ENCODE measurements at places on chromosomes 3 and 15.

DNA sequence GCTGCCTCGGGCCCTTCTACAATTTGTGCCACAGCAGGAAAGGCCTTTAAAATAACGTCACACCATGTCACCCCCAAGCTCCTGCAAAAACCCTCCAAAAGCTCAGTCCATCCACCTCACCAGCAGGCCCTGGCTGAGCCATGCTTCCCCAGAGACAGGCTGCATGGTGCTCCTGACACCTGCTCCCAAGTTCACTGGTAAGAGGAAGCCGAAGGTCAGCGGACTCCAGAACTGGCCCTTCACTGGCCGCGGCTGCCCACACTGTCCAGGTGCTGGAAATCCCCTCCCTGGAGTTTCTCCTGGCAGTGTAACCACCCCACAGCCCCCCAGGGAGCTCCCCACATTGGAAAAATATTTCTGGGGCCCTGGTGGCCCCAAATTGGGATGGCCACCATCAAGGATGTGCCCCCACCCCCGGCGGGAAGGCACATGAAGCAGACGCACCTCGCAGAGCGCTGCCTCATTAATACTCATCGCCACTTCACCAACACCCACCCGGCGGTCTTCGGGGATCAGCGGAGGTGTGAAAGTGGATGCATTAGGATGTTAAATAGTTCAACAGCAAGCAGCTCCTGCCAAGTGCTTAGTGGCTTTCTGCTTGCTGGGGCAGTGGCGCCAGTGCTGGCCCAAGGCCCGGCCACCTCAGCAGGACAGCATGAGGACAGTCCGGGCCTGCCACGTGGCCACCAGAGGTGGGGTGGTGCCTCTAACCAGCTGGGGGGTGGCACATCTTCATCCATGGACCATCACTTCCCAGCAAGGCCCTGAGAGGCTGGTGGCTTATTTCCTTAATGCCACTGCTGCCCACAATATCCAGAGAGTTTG is 146.1 kb upstream of the IQSEC1 start:
- DNase-seq, result peak; percentile 54

- DNase-seq, result no peak
These were observed 39.6 kb upstream of the AKAP13 start for GRCh38 chr15:85340852-85341251.

- DNase-seq, result no peak
These were observed 369.1 kb downstream of the RORA start for GRCh38 chr15:60859996-60860494.

GRCh38 chr3:126931806-126932187 is 51.1 kb upstream of the PLXNA1 start:
- DNase-seq, result no peak

DNA sequence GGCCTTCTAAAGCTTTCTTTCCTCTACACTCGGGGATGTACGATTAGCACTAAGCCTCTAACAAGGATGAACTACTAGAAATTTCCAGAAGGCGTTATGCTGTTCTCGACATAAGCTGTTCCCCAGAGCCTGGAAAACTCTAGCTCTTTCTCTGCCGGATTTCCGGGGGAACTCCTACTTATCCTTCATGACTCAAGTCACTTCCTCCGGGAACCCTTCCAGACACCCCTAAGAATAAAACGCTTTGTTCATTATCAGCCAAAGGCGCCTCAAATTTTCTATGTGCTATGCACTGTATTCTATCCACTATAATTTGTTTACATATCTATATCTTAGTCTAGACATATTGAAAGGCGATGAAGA is 455 bp upstream of the SNAP23 start:
- peak; percentile 73 for DNase-seq

DNA sequence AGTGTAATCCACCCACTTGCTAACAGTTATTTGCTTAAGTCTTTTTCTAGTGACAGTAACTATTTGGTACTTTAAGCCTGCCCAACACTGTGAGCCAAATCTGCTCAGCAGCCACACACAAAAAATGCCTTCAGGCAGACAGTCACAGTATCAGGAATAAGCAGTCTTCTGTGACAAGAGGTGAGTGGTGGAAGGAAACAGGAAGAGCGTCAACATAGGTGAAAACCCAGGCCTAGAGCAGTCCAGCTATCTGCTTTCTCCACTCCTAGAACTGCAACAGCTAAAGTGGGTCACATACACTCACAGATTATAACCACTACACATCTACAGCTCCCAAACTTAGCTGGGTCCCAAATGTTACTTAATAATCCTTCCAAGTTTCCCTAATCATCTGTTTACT is 213.7 kb downstream of the ZBTB20 start:
- no peak for DNase-seq

- DNase-seq, result peak; percentile 68
These were observed 252.5 kb downstream of the THRB start for GRCh38 chr3:24242012-24242698.

DNA sequence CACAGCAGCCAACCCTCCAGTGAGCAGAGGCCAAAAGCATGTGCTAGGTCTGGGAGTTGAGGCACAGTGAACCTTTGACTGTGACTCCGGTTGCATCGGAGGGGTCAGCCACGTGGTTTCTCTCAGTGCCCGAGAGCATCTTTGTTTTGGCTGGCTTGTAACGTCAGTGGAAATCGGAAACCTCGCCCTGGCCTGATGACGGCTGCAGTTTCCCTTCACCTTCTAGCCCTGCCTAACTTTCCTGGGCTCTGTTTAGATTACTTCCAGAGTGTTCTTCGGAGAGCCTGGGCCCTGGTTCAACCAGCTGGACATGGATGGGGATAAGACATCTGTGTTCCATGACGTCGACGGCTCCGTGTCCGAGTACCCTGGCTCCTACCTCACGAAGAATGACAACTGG is 56.6 kb downstream of the MESD start:
- DNase-seq, result no peak

- no peak for DNase-seq
These were observed 57.2 kb downstream of the P3H2 start for GRCh38 chr3:190063490-190063889.

GRCh38 chr3:149763565-149764195 is 11.4 kb upstream of the COMMD2 start:
- DNase-seq, result no peak
